ENCODE measurements at places on chromosomes 13 and 19.

DNA sequence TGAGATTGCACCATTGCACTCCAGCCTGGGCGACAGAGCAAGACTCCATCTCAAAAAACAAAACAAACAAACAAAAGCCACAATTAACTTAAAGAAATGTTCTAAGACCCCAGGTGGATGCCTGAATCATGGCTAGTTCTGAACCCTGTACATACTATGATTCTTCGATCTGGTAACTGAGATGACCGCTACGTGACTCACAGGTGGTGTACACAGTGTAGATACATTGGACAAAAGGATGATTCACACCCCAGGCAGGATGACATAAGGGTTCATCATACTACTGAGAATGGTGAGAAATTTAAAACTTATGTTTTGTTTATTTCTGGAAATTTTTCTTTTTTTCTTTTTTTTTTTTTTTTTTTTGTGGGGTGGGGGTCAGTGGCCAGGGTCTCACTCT, 6.5 kb downstream of the ZNF426 start:
- no peak for DNase-seq

- DNase-seq: no peak
Measured at GRCh38 chr13:98398581-98398980, 178.3 kb downstream of the STK24 start.

DNA sequence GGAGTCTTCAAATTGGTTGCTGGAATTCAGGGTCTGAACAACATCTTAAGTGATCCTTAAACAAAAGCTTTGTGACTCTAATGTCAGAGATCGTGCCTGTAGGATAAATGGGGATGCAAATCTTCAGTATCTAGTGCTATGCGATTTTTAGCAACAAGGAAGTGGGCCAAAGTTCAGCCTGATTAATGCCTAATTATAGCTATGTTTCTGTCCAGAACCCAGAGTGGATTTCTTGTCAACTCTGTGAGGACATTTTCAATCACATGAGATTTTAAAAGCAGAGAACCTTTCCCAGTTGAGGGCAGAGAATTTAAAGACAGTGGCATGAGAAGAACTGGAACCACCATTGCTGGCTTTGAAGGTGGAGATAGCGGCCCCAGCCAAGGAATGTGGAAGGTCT, 84.3 kb upstream of the PCDH9 start:
- no peak for DNase-seq

DNA sequence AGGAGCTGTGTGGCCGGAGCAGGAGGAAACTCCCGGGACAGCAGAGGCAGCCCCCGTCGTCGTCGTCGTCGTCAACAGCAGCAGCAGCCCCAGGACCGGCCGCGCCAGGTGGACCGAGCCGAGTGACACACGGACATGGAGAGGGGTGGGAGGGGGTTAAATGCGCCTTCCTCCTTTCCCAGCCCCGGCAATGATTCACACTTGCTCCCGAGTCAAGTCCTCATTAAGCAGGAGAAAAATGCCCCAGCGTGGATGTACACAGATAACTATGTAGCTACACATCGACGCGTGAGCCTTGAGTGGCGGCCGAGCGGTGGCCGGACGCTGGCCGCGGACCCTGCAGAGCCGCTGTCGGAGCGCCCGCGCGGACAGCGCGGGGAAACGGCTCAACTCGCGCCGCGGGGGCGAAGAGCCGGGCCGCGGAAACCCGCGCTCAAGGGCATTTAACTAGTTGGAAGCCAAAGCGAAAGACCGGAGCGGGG, 645 bp downstream of the UBL3 start:
- peak; percentile 67 for DNase-seq

DNA sequence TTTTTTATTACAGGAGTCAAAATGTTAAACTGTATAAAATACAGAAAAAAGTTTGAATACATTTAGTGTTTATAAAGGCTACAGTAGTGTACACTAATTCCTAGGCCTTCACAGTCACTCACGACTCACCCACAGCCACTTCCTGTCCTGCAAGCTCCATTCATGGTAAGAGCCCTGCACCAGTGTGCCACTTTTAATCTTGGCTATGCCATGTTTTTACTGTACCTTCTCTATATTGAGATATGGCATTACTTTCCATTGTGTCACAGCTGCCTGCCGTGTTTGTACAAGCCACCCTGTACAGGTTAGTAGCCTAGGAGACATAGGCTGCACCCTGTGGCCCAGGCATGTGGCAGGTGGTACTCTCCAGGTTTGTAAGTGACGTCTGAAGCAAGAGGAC, 32.1 kb downstream of the C1QTNF9 start:
- no peak for DNase-seq

DNA sequence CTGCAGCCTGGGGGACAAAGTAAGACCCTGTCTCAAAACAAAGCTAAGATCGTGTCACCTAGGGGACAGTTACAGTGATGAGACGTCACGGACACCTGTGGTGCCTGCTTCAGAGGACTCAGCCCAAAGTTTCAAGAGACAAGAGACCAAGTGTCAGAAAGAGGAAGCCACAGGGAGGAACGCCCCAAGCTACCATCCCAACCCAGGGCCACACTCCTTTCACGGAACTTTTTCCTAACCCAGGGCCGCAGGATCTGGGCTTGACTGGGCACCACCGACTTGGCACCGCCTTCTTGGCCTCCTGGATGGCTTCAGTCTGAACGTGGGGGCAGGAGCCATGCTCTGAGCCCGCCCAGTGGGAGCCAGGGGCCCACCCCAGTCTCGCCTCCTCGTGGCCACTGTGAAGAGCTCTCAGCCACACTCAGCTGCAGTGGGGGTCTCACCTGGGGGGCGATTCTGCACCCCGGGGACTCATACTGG, 8.5 kb downstream of the MOB3A start:
- DNase-seq: no peak

- no peak for DNase-seq
Measured at GRCh38 chr13:94657167-94657566, 55.2 kb downstream of the SOX21 start.

DNA sequence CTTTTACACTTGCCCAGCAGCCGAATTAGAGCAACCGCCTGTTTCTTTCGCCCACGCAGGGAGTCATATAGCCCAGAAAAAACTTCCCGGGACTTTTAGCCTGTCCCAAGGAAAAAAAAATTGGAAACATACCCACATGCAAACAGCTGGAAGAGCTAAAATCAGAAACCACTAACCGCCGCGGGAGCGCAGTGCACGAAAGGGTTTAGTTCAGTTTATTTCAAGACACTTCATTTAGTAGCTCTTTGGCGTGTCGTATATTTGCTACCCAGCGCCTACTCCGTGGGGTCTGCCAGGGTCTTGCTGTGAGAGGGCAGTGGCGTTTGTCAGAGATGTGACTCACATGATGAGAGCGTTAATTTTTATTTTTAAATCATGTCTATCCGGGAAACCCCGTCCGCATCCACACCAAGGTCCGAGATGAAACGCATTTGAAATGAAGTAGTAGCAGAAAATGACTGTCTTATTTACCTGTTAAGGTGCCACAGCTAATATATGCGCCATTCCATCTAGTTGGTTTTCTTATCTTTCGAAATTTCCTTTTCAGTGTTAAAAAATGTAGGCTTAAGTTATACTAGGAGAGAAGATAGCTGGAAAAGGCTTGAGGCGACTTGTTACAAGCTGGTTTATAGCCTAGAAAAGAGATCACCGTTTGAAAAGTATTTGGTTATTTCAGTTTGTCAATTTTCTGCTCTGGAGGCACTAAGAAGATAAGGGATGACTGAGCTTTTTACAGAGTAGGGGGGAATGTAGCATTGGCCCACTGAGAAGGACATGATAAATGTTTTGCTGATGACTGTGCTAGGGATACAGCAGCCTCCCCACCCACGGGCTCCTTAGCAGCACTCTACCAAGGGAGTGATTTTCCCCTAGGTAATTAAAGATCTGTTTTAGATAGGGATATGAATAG, 1.7 kb downstream of the KLF5 start:
- DNase-seq: no peak

DNA sequence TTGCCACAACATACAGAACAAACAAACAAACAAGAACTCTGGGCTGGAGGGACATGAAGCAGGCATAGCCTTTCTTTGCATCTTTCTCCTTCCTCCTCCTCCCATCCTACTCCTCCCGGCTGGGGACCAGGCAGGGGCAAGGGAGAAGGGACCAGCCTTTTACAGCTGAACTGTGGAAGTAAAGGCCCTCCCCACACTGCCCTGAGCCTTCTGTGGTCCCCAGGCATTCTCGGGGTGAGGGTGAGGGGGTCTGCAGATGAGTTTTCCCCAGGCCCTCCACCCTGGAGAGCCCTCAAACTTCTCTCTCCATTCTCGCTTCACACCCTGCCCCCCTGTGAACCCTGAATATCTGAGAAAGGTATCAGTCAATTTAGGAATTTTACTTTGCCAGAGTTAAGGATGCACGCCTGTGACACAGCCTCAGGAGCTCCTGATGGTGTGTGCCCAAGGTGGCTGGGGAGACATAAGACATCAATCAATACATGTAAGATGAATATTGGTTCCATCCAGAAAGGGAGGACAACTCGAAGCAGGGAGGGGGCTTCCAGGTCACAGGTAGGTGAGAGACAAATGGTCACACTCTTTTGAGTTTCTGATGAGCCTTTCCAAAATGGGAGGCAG, 170.9 kb downstream of the COL4A1 start:
- DNase-seq: no peak

GRCh38 chr19:29884466-29884865, 57.6 kb upstream of the URI1 start:
- peak; percentile 45 for DNase-seq

DNA sequence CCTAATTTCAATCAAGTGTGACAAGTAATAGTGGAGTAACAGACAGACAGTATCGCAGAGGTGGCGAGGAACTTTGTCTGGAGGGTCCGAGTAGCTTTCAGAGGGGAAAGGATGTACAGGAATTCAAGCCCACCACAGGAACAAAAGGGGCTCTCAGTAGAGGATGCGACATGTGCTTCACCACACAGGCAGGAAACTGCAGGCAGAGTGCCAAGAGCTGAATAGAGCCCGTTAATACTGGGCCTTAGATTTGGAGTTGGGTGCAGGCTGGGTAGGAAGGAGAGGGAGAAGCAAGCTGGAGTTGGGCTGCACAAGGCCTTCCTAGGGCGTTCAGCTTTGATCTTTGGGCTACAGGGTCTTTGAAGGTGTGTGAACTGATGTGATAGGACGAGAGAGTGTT, 1.2 kb downstream of the CCDC70 start:
- DNase-seq: no peak

- DNase-seq: no peak
Measured at GRCh38 chr19:13339869-13340268, 166.4 kb downstream of the CACNA1A start.

DNA sequence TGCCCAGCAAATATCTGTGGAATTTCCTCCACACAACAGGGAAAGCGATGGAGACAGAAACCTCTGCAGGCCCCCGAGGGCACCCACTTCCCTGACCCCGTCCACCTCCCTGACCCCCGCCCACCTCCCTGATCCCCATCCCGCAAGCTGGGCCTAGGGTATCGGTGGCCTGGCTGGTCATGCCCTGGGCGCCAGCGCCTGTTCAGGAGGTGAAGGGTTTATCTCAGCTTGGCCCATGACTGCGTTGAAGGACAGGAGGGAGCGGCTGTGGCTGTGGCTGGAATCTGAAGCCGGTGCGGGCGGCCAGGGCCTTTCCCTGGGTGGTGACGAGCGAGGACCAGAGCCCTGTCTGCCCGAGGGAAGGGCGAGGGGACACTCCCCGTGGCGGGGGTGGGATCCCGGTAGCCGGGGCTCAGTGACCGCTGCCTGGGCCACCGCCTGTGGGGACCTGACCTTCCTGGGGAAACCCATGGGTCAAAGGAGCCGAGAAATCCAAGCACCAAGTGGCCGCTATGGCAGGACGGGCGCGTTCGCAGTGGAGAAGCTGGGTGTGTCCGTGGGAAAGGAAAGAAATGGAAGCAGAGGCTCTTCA, 20.7 kb downstream of the GAS6 start:
- DNase-seq: no peak

- DNase-seq: no peak
Measured at GRCh38 chr13:80436571-80437169, 95.7 kb upstream of the SPRY2 start.

DNA sequence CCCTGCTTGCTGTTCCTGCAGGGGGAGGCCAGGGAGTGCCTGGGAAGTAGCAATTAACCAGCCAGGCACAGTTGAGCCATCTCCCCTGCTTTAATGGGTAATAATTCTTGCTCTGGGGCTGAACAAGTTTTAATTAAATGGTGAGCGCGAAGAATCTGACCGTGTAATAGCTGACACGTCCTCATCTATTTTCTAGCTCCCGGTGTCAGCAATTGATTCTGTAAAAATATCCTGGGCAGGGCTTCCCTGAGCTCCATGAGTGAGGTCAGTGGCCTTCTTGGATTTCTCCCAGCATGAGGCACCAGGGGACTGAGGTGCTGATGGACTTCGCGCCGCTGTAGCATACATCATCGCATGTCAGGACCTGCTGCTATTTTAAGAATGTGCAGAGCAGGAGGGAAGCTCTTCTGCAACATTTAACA, 26.9 kb downstream of the SIPA1L3 start:
- DNase-seq: no peak

DNA sequence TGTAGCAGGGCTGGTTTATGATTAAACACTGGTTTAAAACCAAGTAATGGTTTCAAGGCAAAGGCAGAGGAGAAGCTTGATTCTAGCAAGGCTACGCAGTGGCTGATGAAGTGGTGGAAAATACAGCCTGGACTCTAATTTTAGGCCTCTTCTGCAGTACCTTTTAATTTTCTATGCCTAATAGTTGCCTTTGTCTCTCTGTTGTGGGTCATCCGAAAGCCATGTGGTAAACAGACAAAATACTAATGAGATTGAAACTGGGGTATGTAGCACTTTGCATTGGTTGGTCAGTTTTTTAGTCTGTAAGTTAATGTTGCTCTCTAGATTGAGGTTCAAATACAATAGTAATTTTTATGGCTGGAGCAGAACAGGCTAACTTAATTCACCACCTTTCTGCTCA, 3.3 kb downstream of the LMO7 start:
- DNase-seq: no peak

GRCh38 chr19:3440082-3440481, 40.2 kb downstream of the SMIM24 start:
- peak; percentile 93 for DNase-seq

GRCh38 chr19:29488316-29488715, 37.5 kb upstream of the VSTM2B start:
- DNase-seq: no peak

GRCh38 chr19:2391118-2391725, 31.2 kb downstream of the TMPRSS9 start:
- DNase-seq: peak; percentile 73

- peak; percentile 86 for DNase-seq
Measured at GRCh38 chr13:43879755-43880181, at the start of gene LACC1. Gene LACC1, plus strand, starts transcription at chr13:43879904. Its CDS starts 1,082 bp downstream, at chr13:43880986.

DNA sequence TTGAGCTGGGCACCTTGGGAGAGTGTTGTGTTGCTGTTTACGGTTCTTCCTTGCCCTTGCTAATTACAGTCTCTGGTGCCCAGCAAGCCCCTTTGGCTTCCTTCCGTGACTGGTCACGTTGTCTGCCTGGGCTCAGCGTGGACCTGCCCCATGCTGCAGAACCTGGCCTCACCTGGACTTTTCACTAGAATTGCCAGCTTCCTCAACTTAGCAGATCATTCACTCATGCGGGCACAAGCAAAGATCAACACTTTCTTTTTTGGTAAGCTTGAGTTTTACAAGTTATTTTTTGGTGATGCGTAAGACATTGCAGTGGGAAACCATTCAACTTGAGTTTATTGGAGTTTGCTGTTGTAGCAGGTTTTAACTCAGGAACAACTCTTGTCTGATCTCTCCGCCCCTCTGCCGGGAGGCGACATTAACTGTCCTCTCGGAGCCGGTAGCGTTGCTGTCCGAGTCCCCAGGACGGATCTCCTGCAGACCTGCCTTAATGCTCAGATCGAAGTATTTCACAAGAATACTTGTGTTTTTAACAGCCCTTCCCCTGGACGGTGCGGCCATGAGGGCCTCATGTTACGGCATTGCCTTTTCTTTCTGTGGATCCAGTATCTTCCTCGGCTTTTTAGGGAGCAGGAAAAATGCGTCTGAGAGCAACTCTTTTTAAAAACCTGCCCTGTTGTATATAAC, 15.7 kb upstream of the TEX29 start:
- DNase-seq: no peak

GRCh38 chr13:110233181-110233950, 73.6 kb downstream of the COL4A1 start:
- DNase-seq: no peak
